SHP77 (cell line): ENCODE measurements at places on chromosomes 5 and 9.

GRCh38 chr9:37498457-37498856, 12.7 kb downstream of the POLR1E start:
- DNase-seq, result no peak

GRCh38 chr9:86321373-86321772, 32.8 kb downstream of the TUT7 start:
- no peak for DNase-seq

GRCh38 chr5:39560726-39561125, 135.9 kb upstream of the DAB2 start:
- DNase-seq, result no peak

- no peak for DNase-seq
These were observed 61.8 kb downstream of the ELL2 start for GRCh38 chr5:95899829-95900228.

- no peak for DNase-seq
These were observed 471.6 kb downstream of the DNAH5 start for GRCh38 chr5:13472842-13473241.

GRCh38 chr5:73311291-73312110, 137.1 kb downstream of the FOXD1 start:
- DNase-seq, result no peak

DNA sequence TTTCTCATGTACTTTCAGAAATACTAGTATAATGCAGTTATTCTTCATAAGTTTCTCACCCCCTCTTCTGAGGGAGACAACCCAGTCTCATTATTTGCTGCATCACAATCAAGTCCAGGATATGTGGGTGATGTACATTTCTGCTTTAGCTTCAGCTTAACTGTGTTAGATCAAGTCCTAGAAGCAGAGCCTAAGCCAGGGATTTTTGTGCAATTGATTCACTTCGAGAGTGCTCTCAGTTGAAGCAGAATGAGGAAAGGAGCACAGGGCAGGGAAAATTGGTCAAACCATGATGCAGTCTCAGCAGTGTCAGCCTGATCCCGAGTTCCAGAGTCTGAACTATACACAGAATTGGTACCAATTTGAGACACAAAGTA, 15.1 kb downstream of the HNRNPK start:
- DNase-seq, result no peak

DNA sequence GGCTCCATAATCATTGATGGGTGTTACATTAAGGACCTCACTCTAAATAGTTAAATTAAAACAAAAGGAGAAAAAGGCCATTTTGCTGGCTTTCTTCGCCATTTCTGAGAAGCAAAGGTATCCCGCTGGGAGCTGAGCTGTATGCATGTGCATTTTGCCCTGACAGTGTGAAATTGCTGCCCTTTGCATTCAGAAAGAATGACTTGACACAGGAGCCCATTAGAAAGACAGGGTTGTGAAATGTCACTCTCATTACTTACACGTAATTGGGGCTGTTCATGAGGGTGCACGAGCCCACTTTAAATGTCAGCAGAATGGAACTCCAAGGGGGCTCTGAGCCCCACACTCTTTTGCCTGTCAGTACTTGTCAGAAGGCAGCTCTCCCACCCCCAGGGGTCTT, 85.0 kb downstream of the SEMA4D start:
- DNase-seq, result no peak

- DNase-seq, result no peak
These were observed 57.7 kb downstream of the NREP start for GRCh38 chr5:111699324-111699723.

DNA sequence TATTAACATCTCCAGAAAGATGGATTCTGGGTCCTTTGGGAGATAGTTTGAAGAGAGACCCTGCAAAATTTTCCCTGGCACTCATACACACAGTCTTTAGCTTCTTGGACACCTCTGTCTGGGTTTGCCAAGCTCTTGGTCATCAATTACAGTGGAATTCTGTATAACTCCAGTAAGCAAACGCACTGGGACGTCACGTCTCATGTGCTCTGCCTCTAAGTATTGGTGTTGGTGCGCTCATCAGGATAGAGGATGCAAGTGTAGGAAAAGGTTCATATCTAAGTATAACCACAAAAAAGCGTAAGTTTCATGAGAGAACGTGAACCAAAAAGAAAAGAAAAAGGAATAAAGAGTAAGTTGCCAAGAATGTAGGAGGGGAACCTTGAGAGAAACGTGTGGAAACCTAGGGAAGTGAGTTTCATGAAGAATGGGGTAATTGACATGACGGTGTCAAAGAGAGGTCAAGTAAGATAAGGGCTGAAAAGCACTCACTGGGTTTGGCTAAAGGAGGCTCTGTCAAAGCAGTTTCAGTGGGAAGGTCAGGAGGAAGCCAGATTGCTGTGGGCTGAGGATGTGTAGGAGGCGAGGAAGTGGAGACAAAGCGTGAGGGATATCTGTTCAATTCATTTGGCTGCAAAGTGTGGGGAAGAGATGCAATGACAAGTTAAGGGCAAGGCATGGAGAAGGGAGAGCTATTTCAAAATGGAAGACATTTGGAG, 92.7 kb downstream of the RAD23B start:
- DNase-seq, result no peak

DNA sequence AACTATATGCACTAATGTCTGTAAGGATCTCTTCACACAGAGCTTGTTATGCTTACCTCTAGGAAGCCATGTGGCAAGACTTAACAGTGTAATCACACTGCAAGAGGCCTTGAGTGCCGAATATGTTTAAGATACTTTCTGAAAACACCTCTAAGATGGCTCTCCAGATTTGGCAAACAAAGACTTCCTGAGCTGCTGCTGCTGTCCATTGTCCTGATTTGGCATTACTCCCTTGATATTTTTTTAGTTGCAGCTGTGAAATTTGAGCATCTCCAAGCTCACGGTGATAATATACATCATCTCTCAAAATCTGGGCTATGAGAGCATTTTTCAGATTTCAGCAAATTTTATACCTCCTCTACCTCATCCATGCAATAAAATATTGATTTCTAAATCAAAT, 384.5 kb upstream of the CDH6 start:
- DNase-seq, result no peak

- peak; percentile 20 for DNase-seq
These were observed 50.2 kb upstream of the SAP30L start for GRCh38 chr5:154395407-154396106.

GRCh38 chr9:134433101-134433500, 106.8 kb downstream of the RXRA start:
- no peak for DNase-seq

DNA sequence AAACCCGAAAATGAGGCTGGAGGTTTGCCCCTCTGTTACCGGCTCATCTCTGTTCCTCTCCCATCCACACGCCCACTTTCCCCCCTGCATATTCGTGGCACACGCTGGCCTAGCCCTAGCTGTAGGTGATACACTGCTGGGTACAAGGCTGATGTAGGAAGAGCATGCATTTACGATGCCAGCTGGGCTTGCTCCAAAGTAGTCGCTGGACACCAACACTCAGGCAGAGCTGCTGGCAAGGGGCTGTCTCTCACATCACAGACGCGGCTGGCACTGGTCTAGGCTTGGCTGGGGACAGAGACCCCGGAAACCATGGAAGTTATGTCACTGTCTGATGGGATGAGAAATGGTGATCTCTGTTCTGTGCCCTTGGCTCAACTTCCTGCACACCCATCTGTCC, 9.8 kb upstream of the PHYKPL start:
- DNase-seq, result no peak

DNA sequence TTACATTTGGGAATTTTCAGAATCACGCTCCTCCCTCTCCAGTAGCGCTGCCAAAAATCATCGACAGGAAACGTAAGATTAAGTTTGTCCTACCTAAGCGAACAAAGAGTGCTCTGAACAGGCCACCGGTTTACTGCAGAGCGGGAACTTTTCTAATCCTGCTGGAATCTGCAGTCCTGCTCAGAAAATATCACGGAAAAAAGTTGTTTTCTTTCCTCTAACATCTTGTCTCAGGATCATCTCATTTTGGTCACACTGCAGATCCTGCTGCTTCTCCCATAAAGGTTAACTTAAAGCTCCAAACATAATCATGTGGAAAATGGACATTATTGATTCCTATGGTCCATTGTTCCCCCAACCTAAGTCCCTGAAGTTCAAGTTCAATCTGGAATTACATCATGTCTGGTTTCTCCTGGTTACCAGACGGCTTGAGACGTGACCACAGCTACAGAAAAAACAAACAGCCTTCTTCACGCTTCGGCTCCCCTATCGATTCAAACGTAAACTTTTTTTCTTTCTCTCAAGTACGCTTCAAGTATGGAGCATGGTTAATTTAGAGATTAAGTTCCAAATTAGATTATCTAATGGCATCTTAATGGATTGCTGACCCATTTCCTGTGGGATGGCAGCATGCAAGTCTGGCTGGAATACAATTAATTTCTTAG, 217.6 kb downstream of the NFIB start:
- peak; percentile 34 for DNase-seq

DNA sequence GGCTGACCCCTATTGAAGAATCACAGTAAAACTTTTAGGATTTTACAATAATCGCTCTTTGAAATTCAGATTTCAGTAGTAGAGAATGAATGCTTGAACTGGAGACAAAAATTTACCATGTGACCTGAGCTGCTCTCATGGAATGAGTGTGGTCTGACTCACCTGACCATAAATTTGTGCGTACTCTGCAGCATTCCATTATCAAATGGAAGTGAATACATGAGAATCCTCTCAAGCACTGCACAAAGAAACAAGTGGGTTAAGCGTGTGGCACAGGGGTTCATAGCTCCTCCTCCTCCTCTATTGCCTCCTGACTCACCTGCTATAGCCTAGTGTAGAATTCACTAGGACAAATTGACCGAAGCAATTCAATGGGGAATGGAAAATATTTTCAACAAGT, 269.8 kb upstream of the CDH9 start:
- no peak for DNase-seq

GRCh38 chr5:81717860-81718259, 33.0 kb downstream of the SSBP2 start:
- DNase-seq, result no peak

DNA sequence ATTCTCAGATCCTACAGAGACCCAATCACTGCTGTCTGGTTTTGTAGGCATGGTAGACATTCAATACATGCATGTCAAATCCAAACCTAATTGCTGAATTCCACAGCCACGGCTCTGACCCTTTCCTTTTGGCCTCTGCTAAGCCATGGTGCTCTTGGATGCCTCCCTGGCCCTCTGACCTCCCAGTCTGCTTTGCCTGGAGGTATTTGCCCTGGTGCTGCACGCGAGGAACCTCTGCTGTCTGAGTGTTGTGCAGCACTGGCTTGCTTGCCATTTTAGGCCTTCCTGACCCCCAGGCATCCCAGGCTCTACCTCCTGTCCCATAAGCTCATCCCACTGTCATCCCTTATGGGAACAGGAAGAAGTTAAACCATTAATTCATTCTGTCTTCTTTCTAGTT, 60.9 kb downstream of the DOCK2 start:
- no peak for DNase-seq

DNA sequence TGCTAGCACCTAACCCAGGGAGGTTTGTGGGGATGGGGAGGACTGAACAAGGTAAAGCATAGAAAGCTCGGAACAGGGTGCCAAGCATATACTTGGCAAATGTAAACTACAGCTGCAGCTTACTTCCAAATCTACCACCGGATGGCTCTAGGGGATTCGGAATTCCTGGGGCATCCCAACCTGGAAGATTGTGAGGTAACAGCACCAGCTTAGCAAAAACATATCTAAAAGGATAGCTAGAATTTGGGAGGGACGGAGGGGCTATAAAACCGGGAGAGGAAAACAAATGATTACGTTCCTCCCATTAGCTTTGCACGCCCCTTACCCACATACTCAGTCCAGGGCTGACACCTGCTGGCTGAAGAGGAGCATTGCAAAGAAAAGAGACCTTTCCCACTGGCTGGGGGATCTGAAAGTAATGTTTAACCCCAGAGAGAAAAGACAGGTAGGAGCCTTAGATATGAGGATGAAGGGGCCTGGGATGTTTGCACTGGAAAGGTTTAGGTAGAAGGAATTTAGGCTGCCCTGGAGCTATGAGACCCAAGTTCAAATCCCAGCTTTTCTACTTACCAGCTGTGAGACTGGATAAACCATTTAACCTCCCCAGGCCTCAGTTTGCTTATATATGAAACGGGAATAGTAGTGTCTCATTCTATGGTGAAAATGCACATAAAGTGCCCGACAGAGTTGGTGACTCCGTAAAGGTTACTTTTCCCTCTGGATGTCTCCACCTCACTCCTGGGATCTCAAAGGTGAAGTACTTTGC, 73.6 kb downstream of the FAM114A2 start:
- peak; percentile 69 for DNase-seq

DNA sequence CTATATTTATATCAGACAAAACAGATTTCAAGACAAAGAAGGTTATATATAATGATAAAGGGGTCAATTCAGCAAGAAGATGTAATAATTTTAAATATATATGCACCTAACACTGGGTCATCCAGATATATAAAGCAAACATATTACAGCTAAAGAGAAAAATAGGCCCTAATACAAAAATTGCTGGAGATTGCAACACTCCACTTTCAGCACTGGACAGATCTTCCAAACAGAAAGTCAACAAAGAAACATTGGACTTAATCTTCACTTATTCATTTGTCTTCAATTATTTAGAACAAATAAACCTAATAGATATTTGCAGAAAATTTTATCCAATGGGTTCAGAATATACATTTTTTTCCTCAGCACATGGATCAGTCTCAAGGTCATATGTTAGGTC, 45.8 kb downstream of the MEIKIN start:
- no peak for DNase-seq

- no peak for DNase-seq
These were observed 379.4 kb downstream of the GADD45G start for GRCh38 chr9:89984214-89984613.

GRCh38 chr9:37984672-37985611, 81.0 kb upstream of the SLC25A51 start:
- DNase-seq, result peak; percentile 30

DNA sequence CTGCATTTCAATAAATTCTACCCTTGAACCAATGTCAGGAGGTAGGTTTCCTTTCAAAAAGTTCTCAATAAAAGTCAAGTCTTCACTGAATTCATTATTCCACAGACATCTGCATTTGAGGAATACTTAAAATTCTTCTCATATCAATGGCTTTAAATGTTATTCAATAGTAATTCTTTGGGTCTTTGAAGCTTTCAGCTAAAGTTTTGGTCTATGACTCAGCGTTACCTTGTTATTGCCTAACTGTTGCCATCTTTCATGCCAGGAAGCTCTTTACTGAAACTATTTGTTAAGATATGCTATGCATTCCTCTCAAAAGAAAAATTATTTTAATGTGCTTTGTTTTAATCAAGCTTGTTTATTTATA, 170.5 kb downstream of the NNT start:
- no peak for DNase-seq

- DNase-seq, result no peak
These were observed 22.3 kb downstream of the TCF7 start for GRCh38 chr5:134136771-134137170.

- no peak for DNase-seq
These were observed 88.3 kb downstream of the RAB3C start for GRCh38 chr5:58671155-58671554.

- no peak for DNase-seq
These were observed 51.7 kb upstream of the FAM240B start for GRCh38 chr9:38771593-38771992.

- no peak for DNase-seq
These were observed 33.9 kb downstream of the GOLGA1 start for GRCh38 chr9:124906966-124907365.

GRCh38 chr5:98637557-98637956, 135.9 kb upstream of the RGMB start:
- DNase-seq, result no peak
